Activated naive CD4-positive, alpha-beta T cell treated with anti-CD3 and anti-CD28 coated beads, Interleukin-2, amount 50 U/mL, for 72 hours (primary cell): ENCODE measurements at places on chromosomes 5 and 9. TPM values are rescaled to one million over a fixed set of nuclear protein-coding genes. Genes with fewer than 3 reads are reported as not detected.

GRCh38 chr5:180340856-180341255, 12.3 kb downstream of the GFPT2 start:
- DNase-seq: no peak

GRCh38 chr5:127574852-127575679, 57.6 kb downstream of the PRRC1 start:
- DNase-seq: no peak

DNA sequence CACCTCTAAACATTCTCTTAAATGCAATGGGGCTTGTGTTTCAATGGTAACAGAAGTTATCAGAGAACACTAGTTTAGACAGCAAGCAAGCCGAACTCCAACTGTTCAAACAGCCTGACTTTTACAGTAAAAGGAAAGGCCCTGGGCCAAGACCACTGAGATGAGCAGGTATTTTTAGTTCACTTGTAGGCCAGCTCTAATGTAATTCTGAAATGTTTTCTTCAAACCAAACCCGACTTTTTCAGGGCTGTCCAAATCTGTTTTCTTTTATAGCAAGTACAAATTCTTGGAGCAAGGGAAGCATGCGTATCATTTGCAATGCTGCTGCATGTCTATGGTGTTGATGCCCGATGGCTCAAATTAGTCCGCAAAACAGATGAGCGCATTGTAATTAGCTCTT, 192.9 kb downstream of the SLF1 start:
- DNase-seq: no peak

DNA sequence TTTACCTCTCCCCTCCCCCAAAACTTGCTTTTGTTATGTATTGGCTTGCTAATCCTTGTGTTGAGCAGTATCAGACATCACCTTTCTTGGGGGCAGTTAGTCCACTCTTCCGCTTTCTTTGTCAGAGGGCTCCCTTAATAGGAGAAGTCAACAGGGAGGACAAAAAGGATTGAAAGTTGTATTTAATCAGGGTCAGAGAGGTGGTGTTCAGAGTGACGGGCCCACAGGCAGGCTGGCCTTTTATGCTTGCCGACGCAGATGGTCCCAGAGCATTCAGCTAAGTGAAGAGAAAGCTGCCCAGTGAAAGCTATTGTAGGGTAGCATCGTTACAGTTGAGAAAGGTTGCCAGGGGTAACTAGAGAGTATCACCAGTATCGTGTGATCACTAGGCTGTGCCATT, 131.1 kb downstream of the ZCCHC7 start:
- DNase-seq: no peak

DNA sequence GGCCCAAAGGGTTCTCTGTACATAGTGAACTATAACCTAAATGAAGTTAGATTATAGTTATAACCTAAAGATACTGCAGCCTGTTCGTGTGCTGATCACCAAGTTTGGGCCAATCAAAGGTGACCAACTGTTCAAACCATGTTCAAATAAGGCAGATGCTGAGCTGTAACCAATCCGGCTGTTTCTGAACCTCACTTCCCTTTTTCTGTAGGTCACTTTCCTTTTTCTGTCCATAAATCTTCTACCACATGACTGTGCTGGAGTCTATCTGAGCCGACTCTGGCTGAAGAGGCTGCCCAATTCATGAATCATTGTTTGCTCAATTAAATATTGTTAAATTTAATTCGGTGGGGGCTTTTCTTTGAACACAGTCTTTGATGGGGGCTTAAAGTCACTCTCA, 1920.2 kb downstream of the MAT2B start:
- DNase-seq: no peak

GRCh38 chr5:98902733-98903132, 26.1 kb downstream of the CHD1 start:
- DNase-seq: no peak

- DNase-seq: no peak
Observed at GRCh38 chr5:166123717-166124116, 2167.7 kb upstream of the WWC1 start.

DNA sequence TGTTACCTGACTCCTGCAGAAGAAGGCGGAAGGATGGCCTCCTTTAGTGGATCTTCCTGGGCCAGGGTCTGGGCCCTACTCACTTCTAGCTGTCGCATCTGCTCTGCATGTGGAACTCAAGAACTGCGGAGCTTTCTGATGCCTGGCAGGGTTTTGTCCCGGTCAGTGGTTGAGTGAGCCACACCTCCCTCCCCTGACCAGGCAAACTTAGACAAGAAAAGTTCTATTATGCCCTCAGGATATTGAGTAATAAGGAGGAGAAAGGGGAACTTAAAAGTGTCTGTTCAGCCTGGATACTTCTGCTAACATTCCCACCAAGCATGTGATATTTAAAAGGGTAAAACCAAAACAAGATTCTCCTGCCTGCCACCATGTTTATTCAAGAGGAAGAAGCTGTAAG, at the start of gene FYB1:
Gene FYB1 (minus strand): TSS at position 127 of the 400 bp plus-strand sequence. CDS start 16,603 bp downstream, outside the sequence.
- DNase-seq: no peak

DNA sequence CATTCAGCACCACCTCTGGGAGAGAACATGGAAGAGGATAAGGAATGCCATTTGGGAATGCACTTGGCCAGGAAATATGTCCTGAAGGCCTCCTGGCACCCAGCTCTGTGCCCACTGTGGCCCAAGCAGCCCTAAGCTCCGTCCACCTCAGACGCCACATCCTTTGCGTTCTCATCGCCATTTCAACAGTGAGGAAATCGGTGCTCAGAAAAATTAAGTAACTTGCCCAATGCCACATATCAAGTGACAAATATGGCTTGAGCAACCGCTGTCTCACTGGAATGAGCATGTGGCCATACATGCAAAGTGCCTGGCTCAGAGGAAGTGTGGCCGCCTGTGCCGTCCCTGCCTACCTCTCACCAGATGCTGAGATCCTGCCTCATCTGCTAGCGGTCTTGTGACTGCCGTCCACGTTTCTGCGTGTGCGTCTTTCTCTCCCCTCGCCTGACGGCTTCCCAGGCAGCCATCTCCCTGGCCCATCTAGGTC, 984 bp upstream of the DOK3 start:
- DNase-seq: no peak

GRCh38 chr9:125460883-125461635, 199.4 kb downstream of the GAPVD1 start:
- DNase-seq: no peak

GRCh38 chr5:98997000-98997399, 68.2 kb upstream of the CHD1 start:
- DNase-seq: no peak

- DNase-seq: no peak
Observed at GRCh38 chr5:52786949-52787599, 642 bp upstream of the ITGA1 start.

DNA sequence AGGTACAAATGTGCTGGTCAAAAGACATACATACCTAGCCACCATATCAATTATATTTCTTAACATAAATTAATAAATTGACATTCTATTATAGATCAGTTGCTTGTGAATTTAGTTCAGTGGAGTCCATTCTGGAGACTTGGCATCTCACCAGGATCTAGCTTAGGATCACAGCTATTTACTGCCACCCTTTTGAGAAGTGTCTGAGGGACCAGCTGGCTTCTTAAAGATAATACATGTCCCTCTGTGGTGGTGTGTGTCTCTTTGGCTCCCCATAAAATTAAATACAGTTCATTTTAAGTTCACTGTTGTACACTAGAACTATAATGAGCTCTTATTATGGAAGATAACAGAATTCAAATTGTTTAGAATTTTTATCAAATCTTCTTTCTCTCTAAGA, 290.7 kb downstream of the PRELID2 start:
- no peak for DNase-seq

- no peak for DNase-seq
Observed at GRCh38 chr9:16371306-16371705, 499.2 kb downstream of the BNC2 start.

Gene ENC1
- 0.99 TPM for total RNA-seq

Gene ANKRD31
- total RNA-seq: 0.47 TPM

Gene SH3GL2
- total RNA-seq: not detected

Gene OR2K2
- total RNA-seq: not detected

Gene LCN6
- not detected for total RNA-seq

Gene RNF183
- 0.29 TPM for total RNA-seq

Gene TLX3
- not detected for total RNA-seq
